ENCODE measurements at places on chromosomes 4 and X.

DNA sequence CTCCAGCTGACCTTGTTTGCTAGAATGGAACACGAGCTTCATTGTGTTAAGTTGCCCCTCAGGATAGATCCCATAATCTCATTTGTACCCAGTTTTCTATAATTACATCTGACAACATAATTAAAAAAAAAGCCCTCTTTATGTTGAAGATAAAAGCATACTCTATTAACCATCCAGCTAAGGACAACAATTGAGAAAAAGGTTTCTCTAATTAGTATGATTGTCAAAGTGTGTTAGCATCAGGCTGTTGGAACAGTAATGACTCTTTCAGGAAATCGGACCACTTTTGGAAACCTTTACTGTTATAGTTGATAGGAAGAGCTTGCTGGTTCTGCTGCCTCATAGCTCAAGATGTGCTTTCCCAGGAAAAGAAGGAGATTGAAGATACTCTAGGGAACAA lies 172.6 kb downstream of the FHIP1A start:
- no peak for DNase-seq

GRCh38 chrX:103100484-103100883 lies 7.5 kb upstream of the NXF3 start:
- no peak for DNase-seq

DNA sequence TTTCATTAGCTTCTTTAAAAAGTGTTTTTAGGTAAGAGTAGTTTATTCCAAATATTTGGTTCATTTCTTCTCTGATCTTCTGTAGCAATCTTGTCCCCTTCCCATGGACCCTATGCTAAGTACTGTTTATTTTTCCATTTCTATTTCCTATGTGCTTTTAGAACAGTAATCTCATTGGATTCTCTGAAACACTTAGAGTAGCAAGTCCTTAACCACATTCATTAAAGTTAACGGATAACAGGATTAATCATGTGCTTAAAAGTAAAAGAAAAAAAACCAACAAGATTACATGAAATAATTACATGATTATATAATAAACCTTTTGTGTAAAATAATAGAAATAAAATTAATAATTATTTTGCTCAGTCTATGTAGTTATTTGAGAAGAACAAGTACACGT lies 929.7 kb downstream of the C4orf33 start:
- no peak for DNase-seq

- DNase-seq: no peak
Observed at GRCh38 chrX:153245288-153245731, 66.2 kb downstream of the MAGEA1 start.

- DNase-seq: no peak
Observed at GRCh38 chrX:14056206-14056605, 26.5 kb upstream of the GEMIN8 start.

- no peak for DNase-seq
Observed at GRCh38 chrX:52217494-52218160, 32.9 kb downstream of the MAGED4 start.

- peak; percentile 76 for DNase-seq
Observed at GRCh38 chr4:54091637-54092404, 8.1 kb upstream of the GSX2 start.

DNA sequence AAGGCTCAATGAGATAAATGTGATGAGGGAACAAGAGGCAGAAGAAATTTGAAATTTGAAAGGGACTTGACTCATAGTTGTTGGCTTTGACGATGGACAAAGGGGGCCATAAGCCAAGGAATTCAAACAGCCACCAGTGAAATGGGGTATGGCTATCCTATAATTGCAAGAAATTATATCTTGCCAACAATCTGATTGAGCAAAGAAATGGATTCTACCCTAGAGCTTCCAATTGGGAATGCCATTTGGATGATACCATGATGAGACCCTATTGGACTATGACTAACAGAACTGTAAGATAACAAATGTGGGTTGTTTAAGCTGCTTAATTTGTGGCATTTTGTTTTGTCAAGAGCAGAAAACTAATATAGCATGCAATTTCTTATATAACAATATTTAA lies 270.1 kb upstream of the ARSJ start:
- DNase-seq: no peak

- peak; percentile 31 for DNase-seq
Observed at GRCh38 chr4:184163813-184164212, 53.9 kb downstream of the ENPP6 start.

GRCh38 chrX:31629195-31629594 lies 557.4 kb upstream of the FTHL17 start:
- no peak for DNase-seq

GRCh38 chr4:150139297-150139865 lies 61.1 kb downstream of the DCLK2 start:
- no peak for DNase-seq

DNA sequence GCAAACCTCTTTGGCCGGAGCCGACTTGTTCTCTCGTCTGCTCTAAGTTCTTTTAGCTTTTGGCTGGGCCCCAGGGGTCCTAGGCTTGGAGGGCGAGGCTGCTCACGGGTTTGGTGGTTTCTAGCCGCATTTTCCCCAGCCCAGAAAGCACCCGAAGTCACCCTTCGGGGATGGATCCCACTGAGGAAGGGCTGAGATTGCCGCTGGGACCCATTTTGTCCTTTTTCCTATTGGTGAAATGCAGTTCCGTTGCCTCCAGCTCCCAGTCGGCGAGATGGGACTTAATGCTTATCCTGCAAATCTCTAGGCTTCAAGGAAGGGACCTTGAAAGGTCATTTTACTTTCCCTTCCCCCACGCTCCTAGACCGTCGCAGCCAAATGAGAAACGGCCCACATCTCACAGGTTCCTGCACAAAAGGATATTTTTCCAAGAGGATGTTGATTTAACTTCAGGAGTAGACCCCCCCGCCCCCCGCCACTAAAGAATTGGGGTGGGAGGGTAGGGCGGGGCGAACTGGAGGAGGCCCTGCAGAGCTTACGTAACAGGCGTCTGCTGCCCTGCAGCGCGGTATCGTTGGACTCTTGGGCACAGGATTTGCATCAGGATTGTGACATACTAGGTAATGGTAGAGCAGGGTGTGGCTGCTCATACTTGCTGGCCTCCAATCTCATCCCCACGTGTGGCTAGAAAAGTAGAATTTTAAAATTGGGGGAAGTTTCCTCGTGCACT lies 564 bp downstream of the PGK1 start:
- DNase-seq: peak; percentile 22

- DNase-seq: no peak
Observed at GRCh38 chrX:101462892-101463291, 22.4 kb upstream of the ARMCX4 start.

All from frontal cortex (tissue), 4 donors.